Dermis blood vessel endothelial cell (primary cell): ENCODE measurements at places on chromosomes 5 and 9.

DNA sequence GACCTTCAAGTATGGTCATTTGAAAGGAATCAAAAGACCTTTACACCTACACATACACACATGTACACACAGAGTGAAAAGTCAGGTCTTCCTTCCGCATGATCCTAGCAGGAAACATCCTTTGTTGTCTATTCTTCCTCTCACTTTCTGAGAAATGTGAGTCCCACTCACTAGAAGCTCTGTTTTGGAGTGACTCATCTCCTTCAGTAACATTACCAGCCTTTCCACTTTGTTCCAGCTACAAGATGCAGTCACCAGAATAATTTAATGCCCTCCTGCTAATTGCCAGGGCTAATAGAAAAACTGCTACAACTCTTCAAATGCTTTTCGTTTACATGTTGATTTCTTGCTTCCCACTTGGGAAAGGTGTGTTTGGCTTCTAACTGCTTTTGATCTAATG, 417.3 kb downstream of the RASEF start:
- no peak for DNase-seq

- DNase-seq, result peak; percentile 88
Observed at GRCh38 chr9:113520109-113520642, 56.6 kb downstream of the RGS3 start.

DNA sequence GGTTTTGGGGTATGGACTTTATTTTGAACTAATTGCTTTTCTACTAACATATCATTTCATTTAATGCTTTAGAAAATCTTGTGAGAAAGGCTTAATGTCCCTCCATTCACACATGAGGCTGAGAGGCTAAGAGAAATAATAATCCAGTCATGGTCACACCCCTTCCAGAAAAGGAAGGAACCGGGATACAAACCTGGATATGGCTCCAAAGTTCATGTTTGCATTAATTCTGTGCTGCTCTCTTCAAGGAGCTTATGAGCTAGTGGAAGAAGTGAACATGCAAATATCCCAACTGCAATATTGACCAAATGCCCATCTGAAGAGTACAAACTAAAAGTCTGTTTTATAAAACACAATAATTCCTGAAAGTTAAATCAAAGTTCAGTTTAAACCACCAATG, 732.1 kb upstream of the RIOK2 start:
- no peak for DNase-seq

DNA sequence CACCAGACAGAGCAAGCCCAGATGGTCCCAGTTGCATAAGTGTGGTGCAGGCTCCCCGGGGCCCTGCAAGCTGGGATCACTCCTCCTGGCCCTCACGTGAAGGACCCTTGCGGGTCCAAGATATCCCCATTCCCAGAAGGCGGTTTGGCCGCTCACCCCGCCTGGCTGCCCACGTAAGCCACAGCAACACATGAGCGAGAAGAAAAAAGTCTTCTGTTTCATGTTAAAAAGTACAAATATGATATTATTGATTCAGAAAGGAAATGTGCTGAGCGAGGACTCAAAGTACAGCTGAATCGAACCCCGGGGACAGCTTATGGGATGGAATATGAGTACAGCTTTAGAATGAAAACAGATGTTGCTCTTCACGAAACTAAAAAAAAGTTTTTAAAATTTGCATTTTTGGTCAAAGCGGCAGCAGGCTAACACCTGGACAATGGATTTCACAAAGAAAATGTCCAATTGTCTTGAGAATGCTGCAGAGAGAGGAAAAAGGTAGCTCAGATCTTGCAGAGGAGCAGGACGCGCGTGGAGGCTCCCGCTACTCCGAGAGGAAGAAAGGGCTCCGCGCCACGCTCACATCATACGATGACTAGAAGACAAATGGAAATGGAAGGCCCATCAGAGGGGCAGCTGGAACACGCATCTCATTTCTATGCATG, 427.6 kb downstream of the IRX1 start:
- DNase-seq, result no peak

DNA sequence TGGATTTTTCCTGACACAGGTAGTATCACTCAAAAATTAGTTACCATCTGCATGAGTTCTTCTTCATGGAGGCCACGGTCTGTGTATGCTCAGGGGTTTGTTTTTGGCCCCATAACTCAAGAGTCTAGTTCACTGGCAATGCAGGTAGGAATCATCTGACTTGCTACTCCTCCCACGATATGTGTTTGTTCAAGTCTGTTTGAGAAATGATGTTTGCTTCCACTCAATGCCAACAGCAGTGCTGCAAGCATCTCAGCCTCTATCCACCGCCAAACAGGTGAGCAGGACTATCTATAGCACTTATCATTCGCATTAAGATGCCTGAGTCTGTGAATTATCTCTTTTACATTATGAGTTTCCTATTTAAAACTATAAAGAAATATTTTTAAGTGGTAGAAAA, 264.8 kb upstream of the PTGER4 start:
- DNase-seq, result no peak

- DNase-seq, result no peak
Observed at GRCh38 chr5:115703514-115703913, 77.7 kb upstream of the TMED7 start.

DNA sequence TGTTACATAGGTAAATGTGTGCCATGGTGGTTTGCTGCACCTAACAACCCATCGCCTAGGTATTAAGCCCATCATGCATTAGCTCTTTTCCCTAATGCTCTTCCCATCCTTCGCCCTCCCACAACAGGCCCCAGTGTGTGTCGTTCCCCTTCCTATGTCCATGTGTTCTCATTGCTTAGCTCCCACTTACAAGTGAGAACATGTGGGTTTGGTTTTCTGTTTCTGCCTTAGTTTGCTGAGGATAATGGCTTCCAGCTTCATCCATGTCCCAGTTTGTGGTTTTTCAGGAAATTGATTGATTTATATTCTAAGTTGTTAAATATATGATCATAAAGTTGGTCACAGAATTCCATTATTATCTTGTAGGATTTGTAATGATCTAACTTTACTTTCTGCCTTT, 85.3 kb upstream of the CAST start:
- DNase-seq, result no peak

DNA sequence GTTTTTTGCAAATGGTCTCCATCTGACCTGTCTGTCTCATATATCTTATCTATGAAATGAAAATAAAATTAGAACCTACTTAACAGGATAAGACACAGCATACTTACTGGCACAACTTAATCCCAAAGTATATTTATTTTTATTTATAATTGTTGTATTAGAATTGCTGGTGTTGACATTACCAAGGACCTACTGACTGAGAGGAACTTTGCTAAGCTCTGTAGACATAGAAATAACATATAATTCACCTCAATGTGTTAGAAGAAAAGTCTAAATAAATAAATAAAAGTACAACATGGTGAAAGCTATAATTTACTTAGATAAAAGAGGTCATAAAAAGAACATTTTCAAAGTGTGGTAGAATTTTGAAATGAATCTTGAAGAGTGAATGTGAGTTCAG, 1650.5 kb upstream of the NUDT12 start:
- DNase-seq, result no peak
